ENCODE measurements at places on chromosomes 2 and 18. TPM values are rescaled to one million over a fixed set of nuclear protein-coding genes. Genes with fewer than 3 reads are reported as not detected.

HAT1 gene
- 90.8 TPM for total RNA-seq

DNA sequence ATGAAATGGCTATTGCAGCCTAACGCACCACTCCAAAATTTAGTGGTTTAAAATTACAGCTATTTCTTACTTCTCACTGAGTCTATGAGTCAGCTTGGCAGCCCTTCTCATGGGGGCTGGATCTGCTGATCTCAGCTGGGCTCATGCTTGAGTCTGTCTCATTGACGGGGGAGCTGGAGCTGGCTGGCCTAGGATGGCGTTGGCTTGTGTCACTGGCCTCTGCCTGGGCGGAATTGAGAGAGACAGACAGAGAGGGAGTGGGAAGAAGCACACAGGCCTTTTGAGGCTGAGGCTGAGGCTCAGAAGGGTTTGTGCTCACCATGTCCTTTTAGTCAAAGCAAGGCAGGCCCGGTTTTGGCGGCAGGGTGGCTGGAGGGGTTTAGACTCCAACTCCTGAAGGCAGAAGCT is 412.1 kb upstream of the MYT1L start:
- DNase-seq, result no peak

ARHGAP15 gene
- total RNA-seq, result 70.2 TPM

GALNT14 gene
- 0.44 TPM for total RNA-seq

XDH gene
- total RNA-seq, result not detected

DNA sequence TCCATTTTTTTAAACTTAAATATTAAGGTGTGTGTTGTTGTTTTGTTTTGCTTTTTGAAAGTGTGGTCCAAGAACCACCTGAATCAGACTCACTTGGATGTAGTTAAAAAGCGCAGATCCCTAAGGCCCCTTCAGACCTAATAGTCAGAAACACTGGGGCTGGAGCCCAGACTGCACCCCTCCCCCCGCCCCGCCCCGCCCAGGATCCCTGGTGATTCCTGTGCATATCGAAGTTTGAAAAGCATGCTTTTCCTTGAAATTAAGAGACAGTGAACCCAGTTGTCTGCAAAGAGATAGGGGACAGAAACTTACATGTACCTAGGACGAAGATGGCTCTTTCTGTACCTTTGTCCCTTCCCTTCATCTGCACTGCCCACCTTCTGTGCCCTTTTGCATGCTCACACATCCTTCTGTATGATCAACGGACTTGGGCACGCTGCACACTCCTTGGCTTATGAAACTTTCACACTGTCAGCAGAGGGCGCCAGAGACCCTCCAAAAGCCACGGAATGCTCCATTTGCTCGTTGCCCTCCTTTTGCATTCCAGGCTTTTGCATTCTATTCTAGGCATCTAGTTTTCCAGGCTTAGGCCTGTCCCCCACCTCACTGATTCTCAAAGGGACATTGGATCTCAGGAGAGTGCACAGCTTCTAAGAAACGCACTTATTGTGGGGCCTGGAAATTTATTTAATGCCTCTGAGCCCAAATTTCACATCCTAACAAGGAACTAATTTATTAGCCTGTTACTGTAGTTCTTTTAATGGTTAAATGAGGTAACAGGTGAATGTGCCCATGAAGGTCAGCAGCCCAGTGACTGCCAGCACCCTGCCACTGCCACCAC is 32.8 kb upstream of the SLC14A1 start:
- peak; percentile 84 for DNase-seq

DNA sequence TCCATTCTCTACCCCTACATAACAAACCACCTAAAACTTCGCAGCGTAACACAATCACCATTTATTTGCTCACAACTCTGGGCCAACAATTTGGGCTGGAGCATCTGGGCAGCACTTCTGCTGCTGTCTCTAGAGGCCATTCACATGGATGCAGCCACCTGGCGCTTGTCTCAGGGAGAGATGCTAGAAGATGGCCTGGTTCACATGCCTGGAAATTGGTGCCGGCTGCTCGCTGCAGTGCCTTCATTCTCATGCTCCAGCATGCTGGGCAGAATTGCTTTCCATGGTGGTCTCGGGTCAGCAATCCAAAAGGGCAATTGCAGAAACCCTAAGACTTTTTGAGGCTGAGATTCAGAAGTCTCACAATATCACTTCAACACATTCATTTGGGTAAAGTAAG is 157.4 kb downstream of the SUCLG1 start:
- no peak for DNase-seq

- DNase-seq, result no peak
These were observed 18.7 kb downstream of the RBBP8 start for GRCh38 chr18:22951823-22952222.

CKAP2L gene
- 46.1 TPM for total RNA-seq

DNA sequence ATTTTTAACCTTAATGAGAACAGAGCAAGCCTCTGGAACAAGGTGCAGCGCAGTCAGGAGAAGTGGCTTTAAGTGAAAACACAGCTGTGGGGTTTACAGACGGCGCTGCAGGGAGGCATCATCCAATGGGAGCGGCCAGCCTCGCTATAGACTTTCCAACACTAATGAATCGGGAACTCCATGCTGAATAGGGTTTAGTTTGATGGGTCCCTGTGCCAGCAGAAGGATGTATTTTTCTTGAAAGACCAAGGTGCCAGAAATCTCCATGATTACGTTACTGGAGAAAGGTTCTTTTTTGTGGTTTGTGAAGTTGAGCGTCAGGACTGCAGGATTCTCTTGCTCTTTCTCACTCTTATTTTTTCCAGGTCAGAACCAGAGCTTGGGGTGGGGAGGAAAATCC is 87.9 kb upstream of the ALPP start:
- no peak for DNase-seq

TMEM200C gene
- not detected for total RNA-seq

- no peak for DNase-seq
These were observed 91.0 kb downstream of the CTIF start for GRCh38 chr18:48629730-48630324.

DNA sequence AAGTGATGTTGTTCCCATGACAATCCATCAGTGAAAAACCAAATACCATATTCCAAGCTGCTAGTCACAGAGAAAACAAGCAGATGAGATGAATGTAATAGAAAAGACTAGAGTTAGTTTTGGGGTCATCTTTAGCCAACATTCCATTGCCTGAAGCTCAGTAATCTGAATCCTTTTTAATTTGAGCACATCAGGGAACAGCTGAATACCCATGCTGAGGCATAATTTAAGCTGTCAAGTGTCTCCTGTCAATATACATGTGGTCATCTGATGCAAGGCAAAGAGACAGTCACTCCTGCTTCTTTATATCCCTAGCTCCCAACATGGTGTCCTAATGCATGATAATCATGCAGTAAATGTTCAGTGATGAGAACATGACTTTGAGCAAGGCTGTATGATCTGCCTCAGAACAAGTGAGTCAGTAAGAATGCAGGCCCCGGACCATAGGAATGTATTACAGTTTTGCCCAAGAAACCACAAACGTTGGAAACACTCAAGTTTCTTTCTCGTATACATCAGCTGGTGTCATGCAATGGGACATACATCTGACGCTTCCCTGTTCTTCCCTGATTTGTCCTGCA is 48.0 kb downstream of the CDK15 start:
- DNase-seq, result no peak

DNA sequence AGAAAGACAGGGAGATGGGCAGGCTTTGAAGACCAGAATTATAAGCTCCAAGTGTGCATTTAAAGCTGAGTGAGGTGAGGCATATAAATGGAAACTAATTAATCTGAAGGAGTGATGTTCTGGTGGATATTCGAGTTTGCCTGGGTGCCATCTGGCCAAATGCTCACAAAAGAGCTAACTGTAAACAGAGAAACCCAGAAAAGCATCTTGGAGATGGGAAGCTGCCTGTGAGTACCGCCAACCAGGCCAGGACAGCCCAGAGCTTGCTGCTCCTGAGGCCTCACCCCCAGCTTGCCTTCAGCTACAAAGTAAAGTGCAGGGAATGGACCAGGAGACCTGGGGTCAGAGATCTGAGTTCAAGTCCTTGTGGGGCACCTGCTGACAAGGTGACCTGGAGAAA is 446.1 kb upstream of the MYT1L start:
- no peak for DNase-seq

LIMS2 gene
- total RNA-seq, result 12.3 TPM

GLI2 gene
- not detected for total RNA-seq

- no peak for DNase-seq
These were observed 6.4 kb downstream of the GALNT14 start for GRCh38 chr2:31131871-31132270.

IL18R1 gene
- 25.5 TPM for total RNA-seq

DNA sequence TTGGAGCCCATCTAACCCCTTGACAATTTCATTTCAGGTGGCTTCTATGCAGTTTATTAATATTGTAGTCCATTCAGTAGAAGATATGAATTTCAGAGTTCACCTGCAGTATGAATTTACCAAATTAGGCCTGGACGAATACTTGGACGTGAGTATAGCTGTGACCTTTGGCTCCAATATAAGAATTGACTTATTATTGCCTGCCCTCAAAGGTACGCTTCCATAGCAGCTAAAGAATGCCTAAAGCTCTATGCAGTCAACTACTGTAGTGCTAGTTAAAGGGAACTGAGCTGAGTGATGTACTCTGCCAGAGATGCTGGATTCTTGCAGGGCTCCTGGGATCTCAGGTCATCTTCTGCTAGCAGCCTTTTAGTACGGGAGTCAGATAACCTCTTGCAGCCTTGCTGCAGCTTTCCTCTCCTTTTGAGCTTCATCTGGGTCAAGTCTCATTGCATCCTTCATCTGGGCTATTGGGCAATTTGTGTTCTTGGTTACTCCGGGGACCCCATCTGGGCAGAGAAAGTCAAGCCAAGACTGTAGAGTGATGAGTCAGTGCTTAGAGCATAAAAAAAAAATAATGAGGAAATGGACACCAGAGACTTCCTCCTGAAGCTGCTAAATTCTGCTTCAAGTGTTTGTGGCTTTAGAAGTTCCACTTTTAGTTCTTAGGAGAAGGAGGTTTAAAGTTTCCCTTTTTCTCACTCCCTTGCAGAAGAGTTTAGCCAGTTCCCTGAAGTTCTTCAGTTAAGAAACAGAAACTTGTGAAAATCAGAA is 105.6 kb downstream of the PRPF40A start:
- DNase-seq, result no peak

BOLL gene
- total RNA-seq, result not detected

GRCh38 chr2:94874277-94874997 is 3.2 kb downstream of the TEKT4 start:
- DNase-seq, result peak; percentile 77

DES gene
- not detected for total RNA-seq

DNA sequence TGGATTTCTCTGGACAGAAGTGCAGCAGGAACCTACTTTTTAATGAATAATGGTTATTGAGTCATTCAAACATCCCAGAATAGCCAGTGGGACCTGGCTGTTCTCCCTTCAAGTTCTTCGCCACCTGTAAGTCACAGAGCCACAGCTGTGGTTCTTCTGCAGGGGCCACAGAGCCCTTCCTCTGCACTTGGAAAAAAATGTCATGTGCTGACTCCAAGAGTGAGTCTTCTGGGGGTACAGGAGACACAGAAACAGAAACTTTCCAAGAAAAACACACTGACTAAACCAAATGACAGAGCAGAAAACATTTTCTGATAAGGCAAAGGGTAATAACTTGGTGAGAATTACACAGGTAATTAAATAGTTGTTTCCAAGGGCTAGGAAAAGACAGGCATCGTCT is 68.7 kb upstream of the FN1 start:
- DNase-seq, result no peak

DNA sequence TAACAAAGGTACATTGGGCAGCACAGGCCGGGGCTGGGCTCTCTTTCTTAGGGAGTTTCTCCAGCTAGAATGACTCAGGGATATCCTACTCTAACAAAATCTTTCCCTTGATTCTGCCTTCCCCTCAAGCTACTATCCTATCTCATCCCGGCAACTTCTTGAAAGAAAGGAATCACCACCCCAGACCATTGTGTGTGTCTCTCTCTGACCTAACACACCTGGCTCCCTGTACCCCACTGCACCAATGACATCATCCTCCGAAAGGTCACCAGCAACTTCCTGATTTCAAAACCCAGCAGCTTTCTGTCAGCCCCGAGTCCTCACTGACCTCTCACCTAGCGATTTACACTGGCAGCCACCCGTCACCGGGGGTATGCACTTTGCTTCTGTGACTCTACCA is 72.1 kb upstream of the MAP4K4 start:
- no peak for DNase-seq

DNA sequence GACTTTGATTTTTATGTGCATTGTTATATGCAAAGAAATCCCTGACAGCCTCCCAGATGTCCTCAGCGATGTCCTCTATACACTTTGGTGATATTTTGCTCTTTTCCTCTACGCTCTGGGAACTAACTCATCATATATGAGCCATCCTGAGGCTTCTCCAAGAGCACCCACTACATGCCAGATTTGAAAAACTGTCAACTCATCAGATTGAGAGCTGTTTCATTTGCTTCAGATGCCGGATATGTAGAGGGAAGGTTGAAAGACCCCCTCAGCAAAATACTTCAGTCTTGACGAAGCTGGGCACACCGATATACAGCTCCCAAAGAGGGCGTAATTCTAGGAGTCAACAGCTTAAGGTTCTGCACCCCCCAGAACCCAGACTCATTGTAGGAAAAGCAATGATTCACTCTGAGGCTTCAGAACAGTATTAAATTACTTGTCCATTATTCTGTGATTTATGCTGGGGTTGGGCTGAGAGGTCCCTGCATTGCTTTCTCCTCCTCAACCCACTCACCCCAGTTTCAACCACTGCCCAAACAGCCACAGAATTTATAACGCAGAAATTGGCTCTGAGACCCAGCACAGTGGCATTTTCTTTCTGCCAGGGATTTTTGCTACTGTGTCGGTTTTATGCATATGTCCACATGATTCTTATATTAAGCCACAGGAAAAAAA is 341.8 kb downstream of the ALK start:
- DNase-seq, result no peak

- peak; percentile 47 for DNase-seq
These were observed 30.4 kb downstream of the SRSF7 start for GRCh38 chr2:38720613-38721241.

SFT2D3 gene
- total RNA-seq, result 3.6 TPM

- peak; percentile 68 for DNase-seq
These were observed 155.1 kb upstream of the RASGRP3 start for GRCh38 chr2:33321236-33321771.

NYAP2 gene
- total RNA-seq, result not detected

CD8B2 gene
- 0.07 TPM for total RNA-seq
